ENCODE measurements at places on chromosomes 3 and 15. TPM values are rescaled to one million over a fixed set of nuclear protein-coding genes. Genes with fewer than 3 reads are reported as not detected.

Gene NPAP1
- not detected for total RNA-seq

DNA sequence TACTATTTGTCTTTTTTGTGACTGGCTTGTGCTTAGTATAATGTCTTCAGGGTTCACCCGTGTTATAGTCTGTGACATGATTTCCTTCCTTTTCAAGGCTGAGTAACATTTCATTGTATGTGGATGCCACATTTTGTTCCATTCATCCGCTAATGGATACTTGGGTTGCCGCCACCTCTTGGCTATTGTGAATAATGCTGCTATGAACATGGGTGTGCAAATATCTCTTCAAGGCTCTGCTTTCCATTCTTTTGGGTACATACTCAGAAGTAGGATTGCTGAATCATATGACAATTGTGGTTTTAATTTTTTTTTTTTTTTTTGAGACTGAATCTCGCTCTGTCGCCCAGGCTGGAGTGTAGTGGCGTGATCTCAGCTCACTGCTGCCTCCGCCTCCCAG, 15.4 kb downstream of the CRTC3 start:
- DNase-seq, result no peak

DNA sequence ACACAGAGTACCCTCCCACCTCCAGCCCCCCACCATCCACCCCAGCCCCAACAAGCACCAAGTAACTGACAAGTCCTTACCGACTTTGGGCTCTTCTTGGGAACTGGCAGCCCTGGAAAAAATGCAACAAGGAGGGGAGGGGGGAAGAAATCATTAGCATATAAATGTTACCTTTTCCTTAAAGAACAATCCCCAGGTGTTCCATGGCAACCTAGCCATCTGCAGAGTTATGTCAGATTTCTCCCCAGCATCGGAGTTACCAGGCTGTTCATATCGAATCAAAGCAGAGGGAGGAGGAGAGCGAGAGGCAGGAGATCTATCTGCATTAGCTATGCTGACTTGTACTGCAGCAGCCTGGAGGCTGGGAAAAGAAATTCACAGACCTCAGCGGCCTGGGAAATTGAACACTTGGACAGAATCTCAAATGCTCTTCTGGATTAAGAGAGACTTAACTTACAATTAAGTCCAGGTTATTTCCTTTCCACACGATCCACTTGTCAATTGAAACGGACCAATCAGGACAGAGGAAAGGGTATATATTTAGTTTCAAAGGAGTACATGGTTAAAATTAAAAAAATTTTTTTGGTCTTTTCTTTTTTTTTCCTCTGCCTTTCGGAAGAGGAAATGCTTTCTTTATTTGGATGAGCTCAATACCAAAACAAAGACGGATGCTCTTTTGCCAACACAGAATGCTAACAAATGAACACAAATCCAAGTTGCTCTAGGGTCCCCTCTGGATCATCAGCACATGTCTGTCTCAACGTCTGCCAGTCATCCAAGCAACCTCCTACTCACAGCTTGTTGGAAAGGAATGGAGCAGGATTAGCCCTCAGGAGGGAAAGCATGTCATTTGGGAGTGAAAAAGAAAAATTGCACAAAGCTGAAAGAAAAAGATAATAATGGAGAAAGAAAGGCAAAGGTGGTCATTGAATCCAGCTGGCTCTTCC, 637.1 kb downstream of the MAGI1 start:
- peak; percentile 47 for DNase-seq

DNA sequence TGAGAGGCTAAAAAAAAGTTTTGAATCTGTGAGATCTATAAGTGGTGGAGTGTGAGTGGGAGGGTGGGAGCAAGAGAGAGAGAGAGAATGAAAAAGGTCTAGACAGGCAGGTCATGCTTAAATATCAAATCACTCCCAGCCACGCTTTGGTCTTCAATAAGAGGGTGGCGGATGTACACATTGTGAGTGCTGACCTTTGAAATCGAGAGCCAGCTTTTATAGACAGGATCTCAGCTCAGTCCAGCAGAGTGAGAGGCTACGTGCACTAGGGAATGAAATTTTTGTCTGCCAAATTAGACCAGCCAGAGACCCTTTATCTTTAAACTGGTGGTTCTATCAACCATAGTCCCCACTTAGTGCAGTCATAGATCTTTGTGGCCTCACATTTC, 342.3 kb upstream of the PROK2 start:
- no peak for DNase-seq

DNA sequence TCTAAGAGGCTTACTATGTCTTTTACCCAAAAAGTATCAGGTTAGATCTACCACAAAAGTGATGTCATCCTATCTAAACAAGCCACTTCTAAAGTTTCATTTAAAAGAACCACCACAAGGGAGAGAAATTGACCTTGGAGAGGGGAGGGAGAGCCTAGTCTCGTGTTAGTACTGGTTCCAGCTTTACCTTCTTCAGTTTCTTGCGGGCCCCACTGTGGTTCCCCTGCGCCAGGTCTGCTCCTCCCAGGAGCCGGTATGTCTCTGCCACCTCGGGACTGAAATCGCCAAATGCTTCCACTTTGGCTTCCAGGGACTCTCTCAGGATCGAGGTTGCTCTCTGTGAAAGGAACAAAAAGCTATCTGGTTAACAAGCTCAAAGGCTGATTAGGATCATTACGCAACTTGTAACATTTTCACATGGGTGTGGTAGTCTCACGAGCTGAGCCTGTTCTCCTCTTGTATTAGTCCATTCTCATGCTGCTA, 51.1 kb downstream of the SYNM start:
- no peak for DNase-seq

Measured in H7 (cell line).